Effector CD4-positive, alpha-beta T cell (primary cell): ENCODE measurements at places on chromosomes 7 and 10.
A peak's percentile ranks its signal among the peaks of the same experiment; 100 is the strongest.

GRCh38 chr7:64045301-64046040, at the start of gene ZNF727:
TSS of gene ZNF727 (plus strand) at chr7:64045434. CDS start at chr7:64045622, 188 bp downstream.
- no peak for DNase-seq

GRCh38 chr7:7490003-7490402, 45.7 kb downstream of the COL28A1 start:
- DNase-seq, result no peak

DNA sequence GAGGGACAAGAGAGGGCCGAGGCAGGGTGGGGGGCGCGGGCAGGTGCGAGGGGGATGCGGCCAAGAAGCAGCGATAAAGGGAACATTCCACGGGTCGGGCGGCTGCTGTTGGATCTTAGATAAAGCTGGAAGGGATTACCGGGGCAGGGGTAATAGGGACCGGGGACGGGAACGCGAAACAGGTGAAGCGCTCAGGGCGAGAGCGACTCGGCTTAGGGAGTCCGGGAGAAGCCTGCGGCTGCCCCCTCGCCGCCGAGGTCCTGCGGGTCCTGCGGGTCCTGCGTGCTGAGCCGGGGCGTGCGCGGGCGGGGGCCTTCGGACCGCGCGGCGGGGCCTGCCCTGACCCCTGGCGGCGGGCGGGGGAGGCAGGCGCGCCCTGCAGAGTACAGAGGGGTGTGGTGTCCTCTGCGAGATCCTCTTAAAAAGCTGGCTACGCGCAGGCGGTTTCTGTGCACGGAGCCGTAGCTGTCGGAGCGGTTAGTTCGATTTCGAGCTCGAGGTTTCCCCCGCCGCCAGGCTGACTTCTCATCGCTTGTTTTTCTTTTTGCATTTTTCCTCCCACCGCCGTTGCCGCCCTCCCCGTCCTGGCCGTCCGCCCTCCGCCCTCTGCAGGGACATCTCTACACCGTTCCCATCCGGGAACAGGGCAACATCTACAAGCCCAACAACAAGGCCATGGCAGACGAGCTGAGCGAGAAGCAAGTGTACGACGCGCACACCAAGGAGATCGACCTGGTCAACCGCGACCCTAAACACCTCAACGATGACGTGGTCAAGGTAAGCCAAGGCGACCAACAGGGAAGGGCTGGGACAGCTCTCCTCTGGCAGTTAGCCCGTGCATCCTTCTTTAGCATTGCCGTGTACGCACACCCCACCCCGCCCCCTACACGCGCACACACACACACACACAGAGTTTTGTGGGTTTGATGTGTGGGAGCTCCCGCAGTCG, 1.4 kb downstream of the CAV1 start:
- DNase-seq, result peak; percentile 43

- DNase-seq, result no peak
These were observed 232.6 kb upstream of the FERD3L start for GRCh38 chr7:19377611-19378344.

GRCh38 chr7:42227021-42227420, 10.0 kb downstream of the GLI3 start:
- no peak for DNase-seq

- DNase-seq, result no peak
These were observed 43.0 kb downstream of the SUFU start for GRCh38 chr10:102546606-102547320.

- no peak for DNase-seq
These were observed 7.5 kb downstream of the VWC2 start for GRCh38 chr7:49780953-49781352.
